Activated naive CD4-positive, alpha-beta T cell treated with Interleukin-2 at 50 U/mL for 16 hours (primary cell): ENCODE measurements at places on chromosomes 6 and 20.

DNA sequence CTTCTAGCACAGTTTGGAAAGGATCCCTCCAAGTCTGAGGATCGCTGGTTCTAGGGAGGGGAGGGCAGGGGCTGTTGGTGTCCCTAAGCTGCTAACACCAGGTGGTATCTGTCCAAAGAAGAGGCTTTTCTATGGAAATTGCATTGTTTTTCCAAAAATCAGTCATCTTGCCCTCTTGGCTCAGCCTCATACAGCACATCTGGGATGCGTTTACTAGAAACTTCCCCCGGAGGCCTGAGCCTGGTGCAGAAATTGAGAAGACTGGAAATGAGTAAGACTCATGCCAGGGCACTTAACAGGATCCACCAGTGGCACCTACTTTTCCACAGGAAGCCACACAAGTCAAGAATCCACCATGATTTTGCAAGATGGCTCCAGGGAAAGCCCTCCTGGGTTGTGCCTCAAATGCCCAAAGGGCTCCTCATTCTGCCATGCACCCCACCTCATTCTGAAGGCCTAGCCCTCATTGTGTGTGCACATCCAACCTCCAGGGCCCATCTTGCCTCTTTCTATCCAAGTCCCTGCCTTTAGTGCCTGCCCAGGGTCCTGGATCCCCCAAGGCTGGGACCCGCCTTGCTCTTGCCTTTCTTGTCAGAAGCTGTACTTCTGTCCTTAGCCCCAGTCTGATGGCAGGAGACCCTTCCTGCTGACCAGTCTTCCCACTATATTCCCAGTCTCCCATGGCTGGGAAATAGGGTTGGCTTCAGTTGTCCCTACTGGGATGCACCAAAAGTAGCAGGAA, 97.6 kb downstream of the MRPL14 start:
- no peak for DNase-seq

DNA sequence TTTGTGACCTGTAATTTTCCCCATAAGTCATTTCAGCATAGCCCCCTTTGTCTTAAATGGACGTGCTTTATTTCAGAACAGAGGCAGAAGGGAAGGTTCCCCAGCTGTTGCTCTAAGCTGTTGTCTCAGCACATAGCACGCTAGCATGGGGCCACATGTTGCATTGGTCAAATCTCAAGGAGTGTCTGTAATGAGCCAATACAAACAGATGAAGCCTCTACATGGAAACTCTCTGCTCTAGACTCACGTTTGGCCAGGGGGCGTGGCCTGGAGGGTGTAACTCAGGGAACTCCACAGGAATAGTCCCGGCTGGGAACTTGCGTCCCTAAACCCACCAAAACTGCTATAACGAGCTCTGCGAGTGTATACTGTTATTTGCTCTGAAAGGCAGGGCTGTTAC, 35.2 kb upstream of the SLC22A2 start:
- DNase-seq: no peak

GRCh38 chr6:163485388-163485851, 70.9 kb downstream of the QKI start:
- no peak for DNase-seq

GRCh38 chr20:8933381-8933807, 135.5 kb upstream of the PLCB4 start:
- no peak for DNase-seq

DNA sequence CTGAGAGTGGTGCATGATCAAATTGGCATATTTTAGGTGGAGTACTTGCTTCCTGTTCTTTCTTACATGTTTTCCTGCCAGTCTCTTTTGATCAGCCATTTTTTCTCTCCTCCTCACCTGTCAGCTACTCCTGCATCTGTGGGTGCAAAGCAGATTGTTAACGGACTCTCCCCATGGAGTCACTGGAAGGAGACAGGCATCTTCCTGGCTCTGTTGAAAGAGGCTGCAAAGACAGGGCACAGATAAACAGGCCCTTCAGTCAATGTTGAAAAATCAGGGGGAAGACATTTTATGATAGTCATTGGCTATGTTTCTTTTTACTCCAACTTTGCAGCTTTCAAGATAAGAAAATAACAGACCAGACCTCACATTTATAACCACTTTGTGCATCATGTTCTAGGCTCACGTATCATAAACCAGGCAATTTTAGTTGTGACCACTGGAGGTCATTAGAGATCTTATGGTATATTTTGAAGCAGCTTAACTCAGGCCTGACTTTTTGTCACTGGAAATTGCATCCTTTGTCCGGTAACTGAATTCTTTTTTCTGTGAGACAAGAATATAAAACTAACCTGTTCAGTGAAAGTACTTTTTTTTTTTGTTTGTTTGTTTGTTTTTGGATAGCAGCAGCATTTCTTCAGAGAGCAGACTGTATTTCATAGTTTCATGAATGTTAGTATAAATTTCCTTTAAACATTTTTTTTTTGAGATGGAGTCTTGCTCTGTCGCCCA, 20.1 kb downstream of the ECT2L start:
- no peak for DNase-seq

GRCh38 chr6:29938746-29939508, 3.4 kb upstream of the HLA-A start:
- DNase-seq: no peak

DNA sequence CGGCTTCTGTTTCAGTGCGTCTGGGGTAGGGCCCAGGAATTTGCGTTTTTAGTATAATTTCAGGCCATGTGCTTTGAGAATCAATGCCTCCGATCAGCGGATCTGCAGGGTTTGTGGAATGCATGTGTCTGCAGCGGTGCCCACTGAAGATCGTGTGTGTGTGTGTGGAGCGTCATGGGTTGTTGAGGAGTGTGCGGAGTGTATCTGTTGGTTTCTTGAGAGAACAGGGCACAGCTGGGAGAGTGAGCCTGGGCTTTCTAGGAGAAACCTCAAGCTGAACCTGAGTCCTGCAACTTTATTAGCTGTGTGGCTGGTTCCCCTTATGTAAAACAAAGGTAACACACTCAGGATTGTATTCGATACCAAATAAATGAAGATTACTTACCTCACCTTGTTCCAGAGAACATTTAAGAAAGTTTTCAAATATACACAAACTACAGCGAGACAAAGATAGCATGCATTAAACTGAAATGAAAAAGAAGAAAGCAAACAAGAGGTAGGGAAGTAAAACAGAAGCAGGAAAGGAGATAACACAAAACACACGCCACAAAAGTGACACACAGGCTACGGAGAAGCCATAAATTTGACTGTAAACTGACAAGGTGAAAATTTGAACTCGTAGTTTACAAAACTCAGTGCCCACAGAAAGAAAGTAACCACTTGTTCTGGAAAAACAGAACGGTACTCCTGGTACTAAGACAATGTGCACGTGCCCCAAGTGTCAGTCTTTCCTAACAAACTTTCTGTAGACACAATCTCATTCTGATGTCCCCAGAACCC, 28.8 kb downstream of the PDE10A start:
- DNase-seq: no peak

- no peak for DNase-seq
Observed at GRCh38 chr6:108920751-108921150, 72.5 kb downstream of the ARMC2 start.

DNA sequence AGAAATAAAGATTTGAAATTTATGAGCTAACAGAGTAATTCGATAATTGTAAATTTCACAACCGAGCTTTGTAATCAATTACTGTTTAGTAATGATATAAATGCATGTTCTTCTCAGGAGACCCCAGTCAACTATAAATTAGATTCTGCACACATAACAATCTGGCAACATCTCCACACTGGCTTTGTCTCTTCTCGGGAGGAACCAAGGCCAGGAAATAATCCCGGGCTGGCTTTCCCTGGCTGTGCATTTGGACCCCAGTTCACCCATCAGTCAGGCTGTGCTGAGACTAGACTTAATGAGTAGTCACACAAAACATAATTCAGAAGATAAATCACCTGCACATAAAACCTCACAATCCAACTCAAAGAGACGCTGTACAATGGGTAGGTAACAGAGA, 65.5 kb downstream of the PTPRT start:
- DNase-seq: no peak

DNA sequence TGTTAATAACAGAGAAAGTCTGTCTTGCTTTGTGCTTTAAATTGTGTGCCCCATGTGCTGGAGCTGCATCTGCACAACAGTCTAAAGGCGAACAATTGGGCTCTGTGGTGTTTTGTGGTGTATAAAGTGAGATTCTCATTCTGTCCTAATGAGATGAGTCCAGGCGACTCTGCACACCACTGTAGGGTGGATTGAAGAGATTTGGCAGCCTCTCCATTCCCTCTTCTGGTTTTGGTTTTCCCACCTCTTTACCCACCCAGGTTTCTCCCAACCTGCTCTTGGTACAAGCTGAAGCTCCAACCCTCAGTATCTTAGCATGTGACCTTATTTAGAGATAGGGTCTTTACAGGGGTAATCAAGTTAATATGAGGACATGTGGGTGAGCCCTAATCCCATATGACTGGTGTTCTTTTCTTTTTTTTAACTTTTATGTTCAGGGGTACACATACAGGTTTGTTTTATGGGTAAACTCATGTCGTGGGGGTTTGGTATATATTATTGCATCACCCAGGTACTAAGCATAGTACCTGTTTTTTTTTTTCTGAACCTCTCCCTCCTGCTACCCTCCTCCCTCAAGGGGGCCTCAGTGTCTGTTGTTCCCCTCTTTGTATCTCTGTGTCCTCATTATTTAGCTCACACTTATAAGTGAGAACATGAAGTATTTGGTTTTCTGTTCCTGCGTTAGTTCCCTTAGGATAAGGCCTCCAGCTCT, 217.6 kb upstream of the DTNBP1 start:
- no peak for DNase-seq

- DNase-seq: no peak
Observed at GRCh38 chr6:41824571-41825569, 37.4 kb downstream of the TOMM6 start.
